ENCODE measurements at places on chromosomes 6 and 20. TPM values are rescaled to one million over a fixed set of nuclear protein-coding genes. Genes with fewer than 3 reads are reported as not detected.

Gene HAO1
- 0.04 TPM for polyA plus RNA-seq

DNA sequence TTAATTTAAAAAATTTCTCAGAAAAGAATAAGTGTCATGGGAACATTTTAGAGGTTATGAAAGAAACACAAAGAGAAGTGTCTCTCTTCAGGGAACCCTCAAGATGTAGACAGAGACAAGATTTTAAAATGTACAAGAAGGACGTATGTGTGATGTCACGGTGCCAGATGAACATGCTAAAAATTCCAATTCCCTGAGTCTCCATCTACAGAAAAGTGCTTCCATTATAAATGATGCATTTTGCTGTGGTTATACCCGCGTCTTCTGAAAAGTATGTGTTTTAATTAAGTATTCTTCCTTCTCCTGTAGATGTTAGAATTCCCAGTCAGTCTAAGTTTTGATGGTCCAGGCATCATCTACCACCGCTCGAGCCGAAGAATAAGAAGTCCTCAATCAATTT, 489.1 kb downstream of the PREX1 start:
- DNase-seq, result no peak

GRCh38 chr6:13304101-13304500, 24.2 kb downstream of the TBC1D7 start:
- DNase-seq, result no peak

GRCh38 chr6:2426561-2427340, 181.3 kb upstream of the GMDS start:
- no peak for DNase-seq

GRCh38 chr6:148200293-148200692, 142.3 kb upstream of the SASH1 start:
- no peak for DNase-seq

DNA sequence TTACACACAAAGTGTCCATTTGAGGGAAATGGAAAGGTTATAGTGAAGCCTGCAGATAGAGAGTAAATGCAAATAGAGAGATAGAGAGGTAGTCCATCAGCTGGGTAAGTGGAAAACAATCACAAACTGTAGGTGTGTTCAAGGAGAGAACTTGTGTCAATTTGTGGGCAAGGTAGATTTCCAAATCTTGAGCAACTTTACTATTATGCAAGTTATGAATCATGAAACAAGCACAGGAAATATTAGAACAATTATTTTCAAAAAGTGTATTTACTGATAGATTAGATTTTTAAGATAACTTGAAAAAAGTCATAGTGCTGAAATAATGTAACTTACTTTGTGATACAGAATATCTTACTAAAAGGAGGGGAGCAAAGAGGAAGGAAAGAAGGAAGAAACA, 792.9 kb downstream of the EYS start:
- no peak for DNase-seq

DNA sequence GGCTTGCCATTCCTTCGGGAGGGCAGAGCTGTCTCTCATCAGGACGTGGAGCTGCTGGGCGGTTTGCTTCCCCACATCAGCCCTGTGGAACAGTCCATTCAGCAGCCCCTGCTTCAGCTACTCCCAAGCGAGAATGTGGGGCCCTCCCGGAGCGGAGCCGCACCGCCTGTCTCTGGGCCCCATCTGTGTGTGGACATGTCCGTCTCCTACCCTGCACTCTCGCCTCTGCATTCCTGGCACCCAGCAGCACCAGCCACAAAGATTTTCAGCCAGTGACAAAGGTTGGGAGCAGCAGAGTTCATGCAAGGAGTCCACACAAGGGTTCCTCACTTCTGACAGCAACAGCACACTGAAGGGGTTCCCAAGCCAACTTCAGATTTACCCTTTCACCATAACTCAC, 29.0 kb upstream of the SLC22A1 start:
- no peak for DNase-seq

DNA sequence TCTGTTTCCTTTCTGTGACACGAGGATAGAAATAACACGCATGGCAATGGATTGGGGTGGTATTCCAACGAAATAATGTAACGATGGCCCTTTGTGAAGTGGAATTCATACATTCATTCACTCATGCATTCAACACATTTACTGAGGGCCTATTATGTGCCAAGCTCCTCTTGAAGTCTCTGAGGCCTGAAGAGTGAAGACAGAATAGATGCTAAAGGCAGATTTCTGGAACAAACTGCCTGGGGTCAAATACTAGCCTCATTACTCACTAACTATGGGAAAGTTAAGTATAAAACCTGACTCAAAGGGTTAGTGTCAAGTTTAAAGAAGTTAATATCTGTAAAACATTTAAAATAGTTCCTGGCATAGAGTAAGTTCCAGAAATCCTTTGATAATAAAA, 279.6 kb upstream of the SULF2 start:
- DNase-seq, result no peak

DNA sequence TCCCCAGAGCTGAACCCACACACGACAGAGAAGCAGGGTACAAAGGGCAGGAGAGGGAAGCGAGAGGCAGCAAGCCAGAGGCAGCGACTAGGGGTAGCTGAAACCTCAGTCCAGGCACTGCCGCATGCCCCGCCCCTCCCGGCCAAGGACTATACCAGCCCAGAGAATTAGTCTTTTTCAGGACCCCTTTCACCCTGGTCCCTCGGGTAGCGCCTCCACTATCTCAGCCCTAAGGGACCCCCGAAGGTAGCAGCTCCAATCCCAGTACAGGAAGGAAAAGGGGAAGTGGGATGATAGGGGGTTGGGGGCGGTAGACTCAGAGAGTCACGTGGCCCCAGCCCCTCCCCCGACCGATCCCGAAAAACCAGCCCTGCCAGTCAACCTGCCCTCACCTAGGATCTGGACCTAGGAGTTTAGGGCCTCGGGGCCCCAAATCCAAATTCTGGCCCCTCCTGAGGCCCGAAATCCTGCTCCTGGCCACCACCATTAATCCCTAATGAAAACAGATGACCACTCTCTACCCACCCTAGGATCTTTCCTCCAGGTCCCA, 1.3 kb downstream of the RGL2 start:
- DNase-seq, result no peak

DNA sequence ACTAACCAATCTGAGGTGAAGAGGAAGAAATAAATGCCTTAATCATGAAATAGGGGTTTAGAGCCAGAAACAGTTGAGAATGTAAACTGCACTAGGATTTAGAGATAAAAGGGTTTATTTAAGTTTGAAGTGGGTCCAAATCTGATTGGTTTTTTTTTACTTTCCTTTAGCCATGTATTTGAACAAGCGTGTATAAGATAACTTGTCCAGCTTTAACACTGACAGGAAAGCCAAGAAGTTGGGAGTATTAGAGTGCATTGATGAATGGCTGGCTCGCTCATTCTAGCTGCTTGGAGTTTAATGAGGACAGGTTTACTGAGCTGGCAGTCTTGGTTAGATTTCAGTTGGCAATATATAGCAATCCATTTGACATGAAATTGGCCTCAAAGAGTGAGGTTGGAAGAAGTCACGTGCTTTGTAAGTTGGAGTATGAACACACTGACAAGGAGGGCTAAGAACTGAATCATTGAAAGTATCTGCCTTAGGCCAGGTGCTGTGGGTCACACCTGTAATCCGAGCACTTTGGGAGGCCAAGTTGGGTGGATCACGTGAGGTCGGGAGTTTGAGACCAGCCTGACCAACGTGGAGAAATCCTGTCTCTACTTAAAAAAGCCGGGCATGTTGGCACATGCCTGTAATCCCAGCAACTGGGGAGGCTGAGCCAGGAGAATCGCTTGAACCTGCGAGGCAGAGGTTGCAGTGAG, 13.7 kb downstream of the SRSF3 start:
- no peak for DNase-seq

Gene DDO
- polyA plus RNA-seq, result 0.43 TPM

GRCh38 chr20:59163631-59164530, at the start of gene ZNF831:
Gene ZNF831 (plus strand): TSS chr20:59163821. CDS start chr20:59191020, 27,199 bp downstream.
- DNase-seq, result no peak

Gene CPXM1
- polyA plus RNA-seq, result 275 TPM

DNA sequence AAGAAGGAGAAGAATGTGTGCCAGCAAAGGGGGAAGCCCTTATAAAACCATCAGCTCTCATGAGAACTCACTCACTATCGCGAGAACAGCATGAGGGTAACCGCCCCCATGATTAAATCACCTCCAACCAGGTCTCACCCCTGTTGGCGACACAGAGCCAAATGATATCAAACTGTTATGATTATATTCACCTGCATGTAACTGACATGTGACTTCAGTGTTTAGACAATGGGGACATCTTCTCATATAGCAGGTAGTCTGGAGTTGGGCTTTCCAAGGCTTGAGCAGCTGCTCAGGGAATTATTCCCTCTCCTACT, 115.2 kb downstream of the SASH1 start:
- DNase-seq, result no peak

DNA sequence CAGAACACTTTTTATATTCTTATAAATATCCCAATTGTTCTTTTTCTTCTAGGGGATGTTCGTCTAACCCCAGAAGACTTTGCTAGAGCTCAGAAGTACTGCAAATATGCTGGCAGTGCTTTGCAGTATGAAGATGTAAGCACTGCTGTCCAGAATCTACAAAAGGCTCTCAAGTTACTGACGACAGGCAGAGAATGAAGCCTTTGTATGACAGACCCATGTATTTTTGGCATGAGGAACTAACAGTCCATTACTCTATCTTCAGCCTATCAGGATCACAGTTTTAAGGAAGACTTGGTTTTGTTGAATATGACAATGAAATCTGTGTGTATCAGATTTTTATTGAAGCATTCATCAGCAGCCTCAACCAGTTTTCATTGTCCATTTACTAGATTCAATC, 71.4 kb downstream of the VTA1 start:
- DNase-seq, result no peak

DNA sequence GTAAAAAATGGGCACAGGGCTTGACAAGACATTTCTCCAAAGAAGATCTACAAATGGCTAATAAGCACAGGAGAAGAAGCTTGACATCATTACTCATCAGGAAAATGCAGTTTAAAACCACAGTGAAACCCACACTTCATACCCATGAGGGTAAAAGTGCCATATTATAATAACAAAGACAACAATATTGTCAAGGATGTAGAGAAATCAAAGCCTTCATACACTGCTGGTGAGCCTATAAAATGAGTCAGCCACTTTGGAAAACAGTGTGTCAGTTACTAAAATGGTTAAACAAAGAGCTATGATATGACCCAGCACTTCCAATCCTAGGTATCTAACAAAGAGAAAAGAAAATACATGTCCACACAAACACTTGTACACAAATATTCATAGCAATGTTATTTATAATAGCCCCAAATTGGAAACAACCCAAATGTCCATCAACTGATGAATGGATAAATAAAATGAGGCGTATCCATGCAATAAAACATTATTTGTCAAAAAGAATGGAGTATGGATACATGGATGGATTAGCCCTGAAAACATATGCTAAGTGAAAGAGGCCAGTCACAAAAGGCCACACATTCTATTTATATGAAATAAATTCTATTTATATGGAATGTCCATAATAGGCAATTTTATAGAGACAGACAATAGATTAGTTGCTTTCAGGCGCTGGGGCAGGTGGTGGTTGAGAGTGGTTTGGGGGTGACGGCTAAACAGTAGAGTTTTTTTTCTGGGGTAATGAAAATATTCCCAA, 11.5 kb upstream of the IL20RA start:
- DNase-seq, result no peak

Gene PGM3
- 38.8 TPM for polyA plus RNA-seq

Gene RHAG
- 1.2 TPM for polyA plus RNA-seq

DNA sequence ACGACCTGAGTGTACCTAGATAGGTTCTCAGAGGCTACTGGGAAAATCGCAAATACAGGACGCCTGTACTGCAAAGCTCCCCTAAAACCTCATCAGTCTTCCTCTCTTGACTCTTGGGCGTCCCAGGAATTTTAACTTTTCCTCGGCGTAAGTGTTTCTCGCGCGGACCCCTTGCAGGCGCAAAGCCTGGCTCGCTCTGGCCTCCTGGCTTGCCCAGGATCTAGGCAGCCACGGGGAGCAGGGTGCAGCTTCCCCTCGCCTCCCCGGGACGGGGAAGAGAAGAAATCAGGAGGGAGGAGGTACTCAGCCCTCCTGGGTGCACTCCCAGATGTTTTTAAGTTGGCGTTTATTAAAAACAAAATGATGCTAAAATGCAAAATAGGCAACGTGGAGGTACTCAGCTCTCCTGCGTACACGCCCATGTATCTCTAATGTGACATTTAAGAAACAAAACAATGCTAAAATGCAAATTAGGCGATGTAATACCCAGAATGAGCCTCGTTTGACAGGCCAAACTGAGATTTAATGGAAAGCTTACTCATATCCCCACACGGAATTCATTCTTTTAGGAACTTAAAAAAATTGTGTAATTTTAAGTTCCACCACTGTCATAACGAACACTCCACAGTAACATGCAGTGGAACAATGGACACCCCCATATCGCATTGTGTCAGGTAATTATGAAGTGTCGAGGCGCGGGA, 1.6 kb upstream of the SOBP start:
- no peak for DNase-seq

Gene LY86
- 1.6 TPM for polyA plus RNA-seq

- no peak for DNase-seq
These were observed 623.9 kb downstream of the DOK5 start for GRCh38 chr20:55099251-55099650.

DNA sequence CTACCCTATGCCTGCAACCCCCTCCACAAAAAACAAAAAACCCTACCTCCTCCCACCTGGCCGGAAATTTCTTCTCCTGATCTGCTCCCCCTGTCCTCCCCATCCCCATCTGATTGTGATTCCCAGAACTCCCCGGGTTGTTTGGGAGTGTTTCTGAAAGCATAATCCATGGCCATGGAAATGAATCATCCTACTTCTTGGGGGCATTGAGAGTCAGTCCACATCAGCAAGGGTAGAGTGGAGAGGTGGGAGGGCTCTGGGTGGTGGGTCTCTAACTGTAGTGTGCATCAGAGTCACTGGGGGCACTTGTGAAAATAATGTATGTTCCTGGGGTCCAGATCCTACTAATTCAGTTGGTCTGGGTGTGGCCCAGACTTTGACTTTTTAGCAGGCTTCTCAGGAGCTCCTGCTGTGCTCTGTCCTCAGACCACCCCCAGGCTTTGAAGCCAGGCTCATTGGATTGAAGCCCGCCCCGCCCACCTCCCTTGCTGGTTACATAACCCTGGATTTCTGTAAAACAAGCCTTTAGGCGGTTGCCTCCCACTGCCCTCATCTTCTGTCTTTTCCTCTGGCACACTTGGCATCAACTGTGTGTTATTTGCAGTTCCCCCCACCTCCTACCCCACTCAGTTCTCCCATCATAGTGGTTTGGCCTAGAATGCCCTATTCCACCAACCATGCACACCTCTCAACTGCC, 10.5 kb downstream of the PIGT start:
- DNase-seq, result no peak

GRCh38 chr6:3579652-3580175, 122.9 kb upstream of the SLC22A23 start:
- no peak for DNase-seq

DNA sequence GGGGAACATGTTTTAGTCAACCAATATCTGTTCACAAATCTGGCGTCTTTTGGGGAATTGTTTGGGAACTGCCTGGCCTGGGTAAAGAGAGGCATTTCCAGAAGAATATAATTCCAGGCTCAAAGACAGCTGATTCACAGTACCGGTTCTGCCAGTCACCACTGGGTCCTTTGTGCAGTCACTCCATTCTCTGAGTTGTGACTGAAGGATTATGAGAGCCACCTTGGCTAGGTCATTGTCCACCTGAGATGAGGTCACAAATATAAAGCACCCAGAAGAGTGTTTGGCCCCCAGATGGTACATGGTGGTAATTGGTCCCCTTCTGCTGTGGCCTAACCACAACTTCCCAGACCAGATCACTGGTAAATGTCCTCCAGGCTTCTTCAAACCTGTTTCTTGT, 121.0 kb upstream of the SPACA1 start:
- no peak for DNase-seq

- DNase-seq, result no peak
These were observed 100.6 kb downstream of the MAP3K4 start for GRCh38 chr6:161091972-161092701.

- no peak for DNase-seq
These were observed at the start of gene INSM1 for GRCh38 chr20:20367575-20368417. Gene INSM1 (plus strand): TSS chr20:20368104. CDS start chr20:20368268, 164 bp downstream.

Data from right renal pelvis (tissue), 4 donors.